Left lung (tissue), 14 donors: ENCODE measurements at places on chromosomes 2 and 18. TPM values are rescaled to one million over a fixed set of nuclear protein-coding genes. Genes with fewer than 3 reads are reported as not detected.

LYG2 gene
- not detected for total RNA-seq

NGEF gene
- total RNA-seq, result 0.26 TPM

POTEE gene
- 0.16 TPM for total RNA-seq

COL5A2 gene
- 122 TPM for total RNA-seq

IL1RL1 gene
- 72.2 TPM for total RNA-seq

DES gene
- total RNA-seq, result 101 TPM

TUBA4B gene
- total RNA-seq, result not detected
